ENCODE measurements at places on chromosomes 6 and 20.

DNA sequence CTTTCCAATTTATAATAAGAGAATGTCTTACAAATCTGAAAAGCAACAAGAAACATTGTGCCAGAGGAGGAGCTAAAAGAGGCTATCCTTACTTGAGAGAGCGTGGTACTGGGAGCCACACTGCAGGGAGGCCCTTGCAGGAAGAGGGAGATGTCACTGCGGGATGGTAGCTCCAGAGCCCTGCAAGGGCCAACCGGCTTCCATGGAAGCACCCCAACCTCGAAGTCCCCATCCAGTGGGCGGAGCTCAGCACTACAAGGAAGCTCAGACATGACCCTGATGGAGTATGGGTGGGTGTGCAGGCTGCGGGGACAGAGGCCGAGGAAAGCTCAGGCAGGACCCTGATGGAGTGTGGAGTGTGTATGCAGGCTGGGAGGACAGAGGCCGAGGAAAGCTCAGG is 57.8 kb upstream of the RPS6KA2 start:
- no peak for DNase-seq

DNA sequence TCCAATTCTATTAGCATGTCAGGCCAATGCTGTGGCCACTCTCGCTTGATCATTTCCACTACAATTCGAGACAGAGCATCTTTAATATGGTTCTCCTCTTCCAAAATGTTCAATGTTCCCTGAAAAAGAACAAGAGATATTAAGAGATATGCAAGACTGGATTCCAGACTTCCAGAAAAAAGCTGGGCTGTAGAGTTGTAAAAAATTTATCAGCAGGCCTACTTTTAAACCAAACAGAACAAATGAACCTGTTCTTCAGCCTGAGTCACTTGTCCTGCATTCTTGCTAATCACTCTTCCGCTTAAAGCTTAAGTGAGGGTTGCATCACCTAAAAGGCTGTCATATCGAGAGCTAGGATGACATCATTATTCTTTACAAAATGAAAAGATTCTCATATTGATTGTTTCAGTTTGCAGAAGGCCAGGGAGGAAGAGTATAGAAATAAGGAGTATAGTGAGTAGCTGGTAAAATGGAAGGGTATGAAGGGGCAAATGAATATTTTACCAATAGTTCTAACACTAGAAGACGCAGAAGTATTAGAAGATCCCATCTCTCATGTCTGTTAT is 4.9 kb downstream of the XPO5 start:
- DNase-seq, result no peak

DNA sequence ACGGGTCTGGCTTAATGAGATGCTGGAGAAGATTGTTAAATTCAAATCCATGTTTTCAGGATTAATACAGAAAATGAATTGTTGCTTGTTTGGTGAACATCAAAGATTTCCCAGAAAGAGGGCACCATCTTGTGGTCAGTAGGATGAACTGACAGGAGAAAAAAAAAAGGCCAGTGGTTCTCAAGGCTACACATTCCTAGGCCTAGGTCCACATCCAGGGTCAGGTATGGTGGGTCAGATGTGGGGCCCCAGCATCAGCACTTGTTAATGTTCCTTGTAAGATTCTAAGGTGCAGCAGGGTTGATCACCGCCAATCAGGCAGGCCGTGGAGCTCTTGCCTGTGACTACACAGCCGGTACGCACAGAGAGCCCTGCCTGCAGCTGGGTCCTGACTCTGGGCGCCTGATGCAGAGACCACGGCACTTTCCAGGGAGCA is 34.0 kb upstream of the FOXO3 start:
- DNase-seq, result no peak

DNA sequence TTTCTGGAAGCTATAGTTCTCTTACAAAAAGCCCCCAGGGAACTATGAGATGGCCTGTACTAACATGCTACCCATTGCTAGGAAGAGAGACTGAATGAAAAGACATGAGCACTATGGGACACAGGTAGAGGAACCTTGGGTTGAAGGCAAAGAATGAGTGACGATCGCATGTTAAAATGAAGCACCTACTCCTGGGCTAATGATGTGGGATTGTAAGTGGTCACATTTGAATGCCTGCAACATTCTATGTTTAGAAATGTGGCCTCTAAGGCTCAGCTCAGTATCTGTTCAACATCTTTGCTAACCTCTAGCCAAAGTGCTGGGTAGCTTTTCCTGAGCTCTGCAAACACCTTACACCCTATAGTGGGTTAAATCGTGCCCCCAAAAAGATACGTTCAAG is 5.2 kb upstream of the ZC3H12D start:
- DNase-seq, result no peak

DNA sequence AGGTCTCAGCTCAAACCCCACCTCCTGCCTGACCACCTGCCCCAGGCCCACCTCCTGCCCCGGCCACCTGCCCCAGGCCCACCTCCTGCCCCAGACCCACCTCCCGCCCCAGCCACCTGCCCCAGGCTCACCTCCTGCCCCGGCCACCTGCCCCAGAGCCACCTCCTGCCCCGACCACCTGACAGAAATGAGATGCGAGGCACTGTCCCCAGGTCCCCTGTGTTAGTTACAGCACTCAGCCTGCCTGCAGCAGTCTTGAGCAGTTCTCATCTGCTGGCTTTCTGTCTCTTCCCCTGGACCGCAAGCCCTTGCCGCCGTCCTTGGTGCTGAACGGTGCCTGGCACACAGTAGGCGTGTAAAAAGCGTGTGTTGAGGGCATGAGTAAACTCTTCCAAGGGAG is 79.5 kb downstream of the CDH4 start:
- peak; percentile 9 for DNase-seq

DNA sequence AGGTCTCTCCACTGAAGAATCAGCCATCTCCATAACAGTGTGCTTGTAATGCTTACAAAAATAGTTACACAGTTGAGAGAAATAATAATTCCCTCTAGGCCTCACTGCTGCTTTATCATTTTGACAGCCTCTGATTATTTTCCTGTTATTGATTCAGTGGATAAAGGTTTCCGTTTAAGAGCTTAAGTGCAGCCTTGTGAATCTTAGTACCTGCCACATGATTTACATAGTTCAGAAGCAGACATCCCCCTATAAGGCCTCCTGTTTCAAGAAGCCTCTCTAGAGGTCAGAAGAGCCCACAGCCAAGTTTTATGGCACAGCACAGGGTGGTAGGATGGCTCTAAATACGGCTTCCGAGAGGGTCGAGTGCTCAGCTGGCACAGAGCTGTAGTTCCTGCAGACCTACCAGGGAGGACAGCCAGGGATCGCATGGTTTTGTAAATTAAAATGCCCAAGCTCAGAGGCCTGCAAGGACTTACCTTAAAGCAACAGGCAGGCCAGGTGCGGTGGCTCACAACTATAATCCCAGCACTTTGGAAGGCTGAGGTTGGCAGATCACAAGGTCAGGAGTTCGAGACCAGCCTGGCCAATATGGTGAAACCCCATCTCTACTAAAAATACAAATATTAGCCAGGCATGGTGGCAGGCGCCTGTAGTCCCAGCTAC is 17.6 kb upstream of the PYGB start:
- no peak for DNase-seq

DNA sequence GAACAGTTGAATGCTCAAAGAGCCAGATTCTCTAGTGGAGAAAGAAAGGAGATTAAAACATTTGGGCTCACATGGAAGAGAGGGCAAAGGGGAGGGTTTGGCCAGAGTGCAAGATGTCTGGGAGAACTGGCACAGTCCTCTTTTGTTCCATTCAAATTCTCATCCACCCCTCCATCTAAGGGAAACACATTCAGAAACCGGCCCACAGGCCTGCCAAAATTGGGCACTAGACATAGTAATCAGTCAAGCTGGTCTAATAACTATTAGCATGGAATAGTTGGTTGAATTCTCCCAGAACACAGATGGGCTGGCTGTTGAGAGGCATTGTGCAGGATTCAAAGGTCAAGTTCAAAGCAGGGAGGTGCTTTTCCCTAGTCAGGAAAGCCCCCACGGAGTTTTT is 341.4 kb upstream of the IRAK1BP1 start:
- no peak for DNase-seq

DNA sequence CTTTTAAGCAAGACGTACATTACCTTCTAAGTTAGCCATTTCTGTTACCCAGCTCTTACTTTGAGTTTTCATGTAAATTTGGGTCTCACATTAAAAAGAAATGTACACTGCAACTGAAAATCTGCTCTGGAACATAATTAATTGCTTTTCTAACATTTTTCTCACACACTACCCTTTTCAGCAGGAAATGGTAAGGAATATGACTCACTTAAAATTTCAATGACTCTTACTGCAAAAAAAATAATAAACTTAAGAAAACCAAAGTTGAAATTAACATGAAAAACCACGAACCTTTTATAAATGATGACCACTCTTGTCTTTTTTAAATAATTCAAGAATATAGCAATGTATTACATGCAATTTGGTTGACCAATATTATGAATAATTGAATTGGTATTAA is 1.3 kb downstream of the CGA start:
- no peak for DNase-seq

- no peak for DNase-seq
These were observed 442.7 kb downstream of the TENT5A start for GRCh38 chr6:81309811-81310210.

GRCh38 chr6:157398151-157398550 is 17.2 kb downstream of the ZDHHC14 start:
- no peak for DNase-seq

GRCh38 chr6:148342350-148343046 is at the start of gene SASH1:
Gene SASH1 (plus strand): TSS chr6:148342838. CDS start chr6:148343068, 230 bp downstream.
- DNase-seq, result no peak

- no peak for DNase-seq
These were observed 219.1 kb downstream of the DOK5 start for GRCh38 chr20:54694516-54694915.

GRCh38 chr6:84763003-84763885 is 1.2 kb downstream of the TBX18 start:
- no peak for DNase-seq

All from CD4-positive, alpha-beta T cell treated with Interleukin-6 for 4 hours (primary cell).